ENCODE measurements at places on chromosomes 2 and 18.

DNA sequence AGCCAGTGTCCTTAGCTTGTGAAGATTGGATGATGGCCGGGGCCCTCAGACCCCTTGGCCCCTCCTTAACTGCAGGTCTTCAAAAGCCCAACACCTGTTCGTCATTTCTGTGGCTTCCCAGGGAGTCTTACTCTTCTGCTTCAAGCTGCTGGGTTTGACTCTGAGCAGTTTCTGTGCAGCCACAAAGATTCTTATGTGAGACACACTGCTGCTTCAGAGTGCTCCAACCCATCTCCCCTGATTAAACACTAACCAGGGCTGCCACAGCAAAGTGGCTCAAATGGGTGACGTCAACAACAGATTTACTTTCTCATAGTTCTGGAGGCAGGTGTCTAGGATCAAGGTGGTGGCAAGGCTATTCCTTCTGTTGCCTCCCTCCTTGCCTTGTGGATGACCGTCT lies 40.8 kb downstream of the TSN start:
- no peak for DNase-seq

DNA sequence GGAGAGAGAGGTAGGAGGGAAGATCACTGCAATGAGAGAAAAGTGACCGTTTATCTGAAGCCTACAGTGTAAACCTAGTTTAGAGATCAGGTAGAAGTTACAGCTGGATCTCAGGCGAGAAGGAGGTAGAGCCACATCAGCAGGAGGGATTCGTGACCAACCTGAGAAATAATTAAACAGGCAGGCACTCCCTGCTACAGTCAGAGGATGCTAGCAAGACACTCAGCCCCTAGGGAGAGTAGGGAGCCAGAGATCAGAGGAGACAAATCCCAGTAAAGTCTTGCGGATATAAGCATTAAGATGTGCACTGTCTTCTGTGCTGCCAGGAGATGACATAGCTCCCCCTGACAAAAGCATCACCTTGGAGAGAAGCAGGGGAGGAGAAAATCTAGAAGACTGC lies 629.1 kb upstream of the SLC39A10 start:
- DNase-seq, result no peak

DNA sequence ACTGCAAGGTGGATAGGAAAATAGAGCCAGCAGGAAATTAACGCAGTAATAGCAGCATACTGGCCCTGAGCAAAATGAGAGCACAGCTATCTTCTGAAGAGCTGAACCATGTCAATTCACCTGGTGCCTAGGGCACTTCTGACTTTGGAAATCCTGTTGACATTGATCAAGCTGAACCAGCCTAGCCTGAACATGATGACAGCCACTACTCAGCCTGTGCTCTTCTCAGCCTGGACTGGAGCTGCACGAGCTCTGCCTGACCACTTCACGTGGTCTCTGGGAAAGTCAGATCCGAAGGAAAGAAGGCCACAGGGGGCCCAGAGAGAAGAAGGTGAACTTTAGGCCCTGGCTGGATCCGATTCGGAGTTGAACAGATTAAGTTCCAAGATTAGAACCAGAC lies 421.9 kb downstream of the LPIN1 start:
- DNase-seq, result no peak

GRCh38 chr2:59029058-59029457 lies 787.9 kb upstream of the FANCL start:
- no peak for DNase-seq

DNA sequence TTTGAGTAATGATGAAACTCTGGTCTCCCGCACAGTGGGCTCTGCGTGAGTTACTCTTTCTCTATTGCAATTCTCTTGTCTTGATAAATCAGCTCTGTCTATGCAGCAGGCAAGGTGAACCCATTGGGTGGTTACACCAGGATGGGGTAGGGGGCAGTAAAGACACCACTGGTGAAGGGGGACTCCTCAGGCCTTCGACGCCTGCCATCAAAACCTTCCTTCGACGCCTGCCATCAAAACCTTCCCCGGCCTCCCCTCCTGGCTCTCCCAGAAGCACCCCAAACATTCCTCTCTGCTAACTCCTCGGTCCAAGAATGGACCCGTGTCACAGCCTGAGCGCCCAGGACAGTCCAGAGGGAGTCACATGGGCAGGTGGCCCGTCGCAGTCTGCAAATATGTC lies 4.8 kb upstream of the STARD7 start:
- no peak for DNase-seq

DNA sequence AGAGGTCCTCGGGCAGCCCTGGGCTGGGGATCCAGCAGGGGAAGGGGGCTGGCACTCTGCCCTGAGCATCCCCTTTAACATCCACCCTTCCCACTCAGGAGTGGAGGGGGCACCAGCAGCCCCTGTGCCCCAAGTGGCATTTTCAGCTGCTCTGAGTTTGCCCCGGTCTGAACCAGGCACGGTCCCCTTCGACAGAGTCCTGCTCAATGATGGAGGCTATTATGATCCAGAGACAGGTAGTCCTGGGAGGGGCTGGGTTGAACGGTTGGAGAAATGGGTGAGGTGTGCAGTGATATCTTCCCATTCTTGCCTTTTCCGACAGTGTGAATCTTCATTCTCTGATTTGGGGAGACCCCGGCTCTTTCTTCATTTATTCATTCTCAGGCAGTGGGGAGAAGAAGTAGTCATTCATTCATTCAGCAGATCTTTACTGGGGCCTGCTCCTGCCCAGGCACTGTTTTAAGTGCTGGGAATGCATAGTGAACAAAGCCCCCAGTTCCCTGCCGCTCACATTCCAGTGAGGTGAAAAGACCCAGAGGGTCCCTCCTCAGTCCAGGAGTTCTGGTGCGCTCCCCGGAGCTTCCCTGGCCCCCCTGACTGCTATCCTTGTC lies 1.4 kb upstream of the KHK start:
- no peak for DNase-seq

DNA sequence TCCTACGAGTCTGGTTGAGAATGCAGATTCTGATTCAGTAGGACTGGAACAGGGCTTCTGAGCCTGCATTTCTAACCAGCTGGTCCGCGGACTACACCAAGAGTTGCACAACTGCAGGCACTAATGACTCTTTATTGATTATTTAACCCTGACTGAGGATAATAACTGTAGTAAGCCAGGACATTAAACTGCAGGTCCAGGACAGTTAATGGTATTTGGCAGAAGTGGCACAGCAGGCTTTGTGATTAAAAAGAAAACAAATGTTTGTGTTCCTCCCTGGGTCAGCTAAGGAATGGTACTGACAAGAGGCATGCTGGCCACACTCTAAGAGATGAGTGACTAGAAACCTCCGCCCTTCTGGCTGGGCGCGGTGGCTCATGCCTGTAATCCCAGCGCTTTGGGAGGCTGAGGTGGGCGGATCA lies 59.4 kb downstream of the ALPK2 start:
- DNase-seq, result no peak

- no peak for DNase-seq
These were observed 126.0 kb upstream of the MSH6 start for GRCh38 chr2:47656715-47657600.

DNA sequence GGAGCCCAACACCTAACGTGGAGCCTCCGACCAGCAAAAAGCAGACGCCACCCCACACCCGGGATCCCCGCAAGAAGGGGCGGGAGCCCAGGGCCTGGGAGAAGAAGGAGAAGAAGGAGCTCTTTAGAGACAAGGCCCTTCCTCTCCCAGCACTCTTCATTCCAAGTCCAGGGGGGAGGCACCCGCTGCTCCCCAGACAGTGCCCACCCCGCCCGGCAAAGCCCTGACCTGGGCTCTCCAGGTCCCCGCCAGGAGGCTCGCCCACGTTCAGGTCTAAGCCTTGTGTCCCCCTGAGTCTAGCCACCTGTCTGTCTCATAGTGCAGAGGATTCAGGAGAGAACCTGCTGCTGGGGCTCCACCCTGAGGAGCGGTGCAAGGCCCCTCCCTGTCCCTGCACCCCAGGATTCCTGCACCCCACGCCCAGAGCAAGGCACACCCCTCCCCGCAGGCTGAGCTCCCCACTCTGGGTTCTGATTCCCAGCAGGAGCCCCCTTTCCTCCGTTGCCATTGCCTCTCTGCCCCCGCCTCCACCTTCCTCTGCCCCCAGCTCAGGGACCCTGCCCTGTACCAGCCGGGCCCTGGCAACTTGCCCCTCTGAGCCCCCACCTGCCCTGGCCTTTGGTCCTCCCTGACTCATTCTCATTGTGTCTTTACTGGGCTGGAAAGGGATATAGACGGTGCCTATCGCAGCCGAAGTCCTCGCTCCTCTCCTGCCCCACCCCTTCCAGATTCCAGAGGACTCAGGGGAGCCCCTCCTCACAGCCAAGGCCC lies 33.5 kb upstream of the GPC1 start:
- DNase-seq, result peak; percentile 55

DNA sequence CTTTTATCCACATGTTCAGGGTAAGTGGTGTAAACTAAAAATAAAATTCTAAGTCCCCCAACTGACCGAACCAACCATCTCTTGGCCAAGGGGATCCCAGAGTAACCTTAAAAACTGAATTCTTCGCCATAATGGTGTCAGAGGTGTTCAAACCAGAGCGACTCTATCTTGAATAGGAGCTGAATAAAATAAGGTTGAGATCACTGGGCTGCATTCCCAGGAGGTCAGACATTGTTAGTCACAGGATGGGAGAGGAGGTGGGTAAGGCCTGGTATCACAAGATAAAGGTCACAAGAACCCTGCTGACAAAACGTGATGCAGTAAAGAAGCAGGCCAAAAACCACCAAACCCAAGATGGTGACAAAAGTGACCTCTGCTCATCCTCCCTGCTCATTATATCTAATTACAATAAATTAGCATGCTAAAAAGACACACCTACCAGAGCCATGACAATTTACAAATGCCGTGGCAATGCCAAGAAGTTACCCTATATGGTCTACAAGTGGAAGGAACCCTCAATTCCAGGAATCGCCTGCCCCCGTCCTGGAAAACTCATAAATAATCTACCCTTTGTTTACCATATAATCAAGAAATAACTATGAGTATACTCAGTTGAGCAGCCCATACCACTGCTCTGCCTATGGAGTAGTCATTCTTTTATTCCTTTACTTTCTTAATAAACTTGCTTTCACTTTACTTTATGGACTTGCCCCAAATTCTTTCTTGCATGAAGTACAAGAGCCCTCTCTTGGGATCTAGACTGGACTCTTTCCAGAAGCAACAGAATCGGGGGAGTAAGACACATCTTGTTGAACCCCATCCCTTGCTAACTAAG lies 302.4 kb downstream of the STK39 start:
- DNase-seq, result no peak

- no peak for DNase-seq
These were observed 175.5 kb downstream of the AGAP1 start for GRCh38 chr2:235669269-235669831.

DNA sequence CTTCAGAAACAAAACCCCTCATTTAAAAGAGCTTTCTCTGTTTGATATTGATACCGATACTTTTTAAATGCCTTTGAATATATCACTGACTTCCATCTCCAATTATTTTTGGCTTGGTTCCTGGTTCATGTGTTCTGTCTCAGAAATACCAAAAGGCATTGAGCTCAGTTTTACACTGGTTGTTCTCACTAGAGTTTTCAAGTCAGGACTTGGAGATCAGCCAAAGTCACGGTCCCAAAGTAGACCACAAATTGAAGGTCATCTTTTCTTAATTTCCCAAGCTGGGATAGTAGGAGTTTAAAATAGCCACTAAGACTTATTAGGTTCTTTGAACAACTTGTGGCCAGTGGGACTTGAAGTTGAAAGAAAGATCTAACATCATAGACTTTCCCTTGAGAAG lies 24.2 kb downstream of the DHRS9 start:
- no peak for DNase-seq

DNA sequence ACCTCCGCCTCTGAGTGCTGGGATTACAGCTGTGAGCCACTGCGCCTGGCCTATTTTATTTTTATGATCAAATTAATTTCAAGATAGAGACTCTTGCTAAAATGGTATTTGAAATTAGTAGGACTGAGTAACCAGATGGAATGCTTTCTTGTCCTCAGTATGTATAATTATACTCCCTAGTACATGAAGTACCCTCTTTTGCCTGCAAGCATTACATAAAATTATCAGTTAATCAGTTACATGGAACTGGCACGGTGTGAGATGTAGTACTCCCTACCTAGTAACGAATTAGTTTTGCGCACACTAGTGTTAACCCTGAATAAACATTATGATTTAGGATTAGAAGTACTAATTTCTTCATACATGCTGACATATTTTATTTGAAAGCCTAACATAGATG lies 41.6 kb downstream of the RBBP8 start:
- DNase-seq, result no peak

DNA sequence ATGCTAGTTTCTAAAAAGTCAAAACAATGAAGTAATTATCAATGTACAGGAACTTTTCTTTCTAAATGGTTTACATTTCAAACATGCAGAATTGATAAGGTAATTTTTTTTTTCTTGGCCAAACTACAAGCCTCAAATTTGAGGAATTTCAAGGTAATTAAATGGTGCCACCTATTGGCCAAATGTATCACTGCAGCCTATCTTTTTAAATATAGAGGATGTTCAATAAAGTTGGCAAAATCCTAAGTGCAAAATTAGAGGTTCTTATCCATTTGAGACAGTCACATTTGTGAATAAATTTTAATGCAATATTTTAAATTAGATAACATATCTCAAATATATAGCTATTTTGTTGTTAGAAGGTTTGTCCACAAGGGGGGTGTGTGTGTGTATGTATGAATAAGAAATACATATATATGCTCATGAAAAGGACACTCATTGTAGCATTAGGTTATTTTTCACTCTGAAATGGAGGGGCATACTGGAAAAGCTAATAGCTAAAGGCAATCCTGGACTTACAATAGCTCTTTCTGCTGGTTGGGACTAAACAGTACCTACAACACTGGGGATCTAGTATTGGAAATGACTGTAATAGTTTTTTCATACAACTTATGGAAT lies 26.2 kb downstream of the MMADHC start:
- DNase-seq, result no peak

GRCh38 chr2:184938221-184938985 lies 340.1 kb downstream of the ZNF804A start:
- DNase-seq, result no peak

DNA sequence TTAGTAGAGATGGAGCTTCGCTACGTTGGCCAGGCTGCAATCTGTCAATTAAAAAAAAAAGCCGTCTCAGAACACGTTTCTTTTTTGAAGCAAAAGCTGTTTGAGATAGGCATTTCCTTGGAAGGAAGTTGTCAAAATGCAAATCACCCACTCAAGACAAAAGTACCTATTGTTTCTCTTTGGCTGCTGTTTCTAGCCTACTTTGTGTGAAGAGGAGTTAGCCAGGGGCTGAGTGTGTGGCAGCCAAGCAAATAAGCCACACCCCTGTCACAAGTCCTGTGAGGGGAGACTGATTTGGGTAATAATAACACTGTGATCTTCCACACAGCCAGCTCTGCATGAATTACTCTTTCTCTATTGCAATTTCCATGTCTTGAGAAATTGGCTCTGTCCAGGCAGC lies 47.4 kb upstream of the CDCA7 start:
- no peak for DNase-seq
